Stimulated activated CD4-positive, alpha-beta T cell treated with anti-CD3 and anti-CD28 coated beads, Interleukin-4, amount 100 ng/mL, for 48 hours (primary cell): ENCODE measurements at places on chromosomes 4 and X.

GRCh38 chr4:38084877-38085711, 124.9 kb downstream of the PTTG2 start:
- no peak for DNase-seq

- no peak for DNase-seq
Observed at GRCh38 chr4:148007314-148007760, 275.4 kb downstream of the ARHGAP10 start.

DNA sequence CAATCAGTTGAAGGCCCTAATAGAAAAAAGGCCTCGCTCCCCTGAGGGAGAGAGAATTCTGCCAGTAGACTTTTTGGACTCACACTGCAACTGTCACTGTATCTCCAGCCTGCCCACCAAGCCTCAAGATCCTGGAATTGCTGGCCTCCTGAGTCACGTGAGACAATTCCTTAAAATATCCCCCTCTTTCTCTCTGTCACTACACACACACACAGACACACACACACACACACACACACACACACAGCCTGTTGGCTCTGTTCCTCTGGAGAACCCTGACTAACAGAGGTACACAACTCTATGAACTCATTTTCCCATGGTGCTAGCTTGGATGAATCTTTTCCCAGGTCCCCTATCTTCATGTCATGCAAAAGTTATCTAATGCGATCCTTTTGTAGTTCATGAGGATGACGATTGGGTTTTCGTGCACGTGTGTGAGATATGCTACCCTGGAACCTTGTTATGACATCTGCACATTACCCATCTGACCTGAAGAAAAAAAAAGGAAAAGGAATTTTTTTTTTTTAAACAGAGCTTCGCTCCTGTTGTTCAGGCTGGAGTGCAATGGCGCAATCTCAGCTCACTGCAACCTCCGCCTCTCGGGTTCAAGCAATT, 13.7 kb downstream of the CLRN2 start:
- DNase-seq, result no peak

- DNase-seq, result no peak
Observed at GRCh38 chr4:138616775-138617174, 374.6 kb upstream of the SLC7A11 start.

- no peak for DNase-seq
Observed at GRCh38 chr4:182068920-182069319, 174.3 kb upstream of the TENM3 start.

- DNase-seq, result no peak
Observed at GRCh38 chr4:31714238-31714637, 994.1 kb downstream of the PCDH7 start.

DNA sequence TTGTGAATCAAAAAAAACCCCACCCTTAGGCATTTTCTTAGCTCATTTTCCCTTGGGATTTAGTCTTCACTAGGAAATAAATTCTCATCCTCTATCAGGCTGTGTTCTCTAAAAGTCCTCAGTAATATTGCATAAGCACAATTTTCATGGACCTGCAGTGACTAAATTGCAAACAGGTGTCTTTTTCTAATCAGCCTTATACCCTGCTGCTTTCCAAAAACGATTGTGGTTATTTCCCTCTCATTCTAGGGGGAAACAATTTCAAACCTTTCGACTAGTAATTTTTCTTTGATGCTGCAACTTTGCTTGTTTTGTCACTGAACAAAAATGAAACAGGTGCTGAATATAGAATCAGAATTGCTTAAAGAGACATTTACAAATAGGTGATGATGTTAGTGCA, 549.9 kb downstream of the PDHA2 start:
- DNase-seq, result no peak

DNA sequence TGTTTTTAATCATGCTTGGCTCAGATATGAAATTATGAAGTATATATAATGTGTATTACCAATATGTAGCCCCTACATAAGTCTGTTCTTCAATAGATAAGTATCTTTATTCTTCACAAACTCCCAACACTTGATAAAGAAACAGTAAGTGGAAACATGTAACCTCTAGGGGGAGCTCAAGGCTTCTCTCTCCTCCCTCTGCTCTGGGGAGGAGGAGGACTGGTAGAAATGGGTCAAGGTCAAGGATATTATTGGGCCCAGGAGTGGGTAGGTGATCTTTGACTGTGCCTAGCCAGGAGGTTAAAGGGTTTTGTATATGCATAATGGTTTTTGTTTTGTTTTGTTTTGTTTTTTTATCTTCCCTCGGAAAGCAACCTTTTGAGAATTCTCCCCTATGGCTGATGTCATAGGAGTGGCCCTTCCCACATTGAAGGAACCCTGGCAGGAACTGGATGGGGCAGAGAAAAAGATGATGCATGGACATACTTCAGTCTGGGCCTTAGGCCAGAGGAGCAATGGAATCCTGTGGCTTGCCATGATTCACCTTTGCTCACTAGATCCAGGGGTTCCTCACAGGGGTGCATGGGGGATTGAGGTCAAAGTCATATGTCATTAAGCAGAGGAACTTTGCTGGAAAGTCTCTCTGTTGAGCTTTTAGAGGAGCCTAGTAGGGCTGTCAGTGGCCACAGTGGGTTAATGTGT, 460.3 kb downstream of the MID1IP1 start:
- no peak for DNase-seq

- no peak for DNase-seq
Observed at GRCh38 chr4:163165217-163166017, 1.3 kb downstream of the NAF1 start.

GRCh38 chr4:182576601-182577289, 333.5 kb downstream of the TENM3 start:
- no peak for DNase-seq

- no peak for DNase-seq
Observed at GRCh38 chr4:179626687-179627086, 2184.4 kb upstream of the AGA start.

DNA sequence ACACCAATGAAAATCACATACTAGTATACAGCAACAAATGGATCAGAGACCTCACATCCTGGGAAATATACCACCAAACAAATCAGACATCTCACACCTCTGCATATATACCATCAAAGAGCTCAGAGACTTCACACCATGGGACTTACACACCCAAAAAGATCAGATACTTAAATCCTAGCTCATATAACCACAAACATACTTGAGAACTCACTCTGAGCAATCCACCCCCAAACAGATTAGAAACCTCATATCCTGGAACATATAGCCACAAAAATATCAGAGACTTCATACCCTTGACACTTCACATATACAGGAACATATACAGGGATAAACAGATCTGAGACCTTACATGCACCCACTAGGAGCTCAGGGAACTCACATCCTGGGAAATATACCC, 32.1 kb downstream of the SUV39H1 start:
- no peak for DNase-seq

GRCh38 chr4:27149541-27150212, 289.0 kb downstream of the STIM2 start:
- no peak for DNase-seq

- no peak for DNase-seq
Observed at GRCh38 chr4:149799546-149799945, 16.1 kb downstream of the IQCM start.
